ENCODE measurements at places on chromosomes 7 and 10.

- DNase-seq: no peak
Measured at GRCh38 chr10:19480353-19480752, 335.9 kb upstream of the PLXDC2 start.

DNA sequence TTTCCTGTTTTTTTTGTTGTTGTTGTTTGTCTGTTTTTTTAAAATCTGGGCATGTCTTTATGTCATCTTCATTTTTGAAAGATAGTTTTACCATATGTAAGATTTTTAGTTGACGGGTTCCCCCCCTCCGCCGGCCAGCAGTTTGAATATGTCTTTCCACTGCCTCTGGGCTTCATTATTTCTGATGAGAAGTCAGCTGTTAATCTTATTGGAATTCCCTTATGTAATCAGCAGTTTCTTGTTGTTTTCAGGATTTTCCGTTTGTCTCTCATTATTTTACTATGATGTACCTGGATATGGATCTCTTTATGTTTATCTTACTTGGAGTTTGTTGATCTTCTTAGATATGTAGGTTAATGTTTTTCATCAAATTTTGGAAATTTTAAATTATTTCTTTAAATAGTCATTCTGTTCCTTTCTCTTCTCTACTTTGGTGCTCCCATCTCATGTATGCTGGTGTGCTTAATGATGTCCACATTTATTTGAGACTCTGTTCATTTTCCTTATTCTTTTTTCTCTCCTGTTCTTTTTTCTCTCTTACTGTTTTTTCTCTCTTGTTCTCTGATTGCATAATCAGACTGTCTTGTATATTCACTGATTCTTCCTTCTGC, 9.7 kb downstream of the EXOC6 start:
- no peak for DNase-seq

GRCh38 chr7:73742753-73743641, 4.4 kb upstream of the ABHD11 start:
- DNase-seq: no peak

DNA sequence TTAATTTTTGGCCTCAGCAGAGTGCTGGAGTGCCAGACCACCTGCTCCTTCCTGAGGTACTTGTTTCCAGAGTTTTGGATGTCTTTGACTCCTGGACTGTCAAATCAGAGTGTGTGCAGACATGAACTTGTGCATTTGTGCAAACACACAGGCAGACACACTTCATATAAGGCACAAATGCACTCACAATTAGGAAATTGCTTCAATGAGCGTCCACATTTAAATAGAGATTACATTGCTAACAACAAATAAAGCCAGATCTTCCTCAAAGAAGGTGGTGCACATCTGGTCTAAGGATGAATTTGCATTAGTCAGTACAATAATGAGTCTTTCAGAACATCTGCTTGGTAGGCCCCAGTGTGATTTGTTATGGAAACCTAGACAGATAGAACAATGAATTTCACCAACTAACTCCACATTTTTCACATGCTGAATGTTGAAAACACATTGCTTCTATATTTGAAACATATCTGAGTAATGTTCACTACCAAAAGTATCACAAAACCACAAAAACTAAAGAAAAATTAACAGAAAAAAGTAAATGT, 266.7 kb upstream of the INHBA start:
- no peak for DNase-seq

GRCh38 chr7:73504920-73505319, 17.2 kb downstream of the BAZ1B start:
- no peak for DNase-seq

GRCh38 chr10:82867056-82867455, 992.1 kb downstream of the NRG3 start:
- DNase-seq: no peak

DNA sequence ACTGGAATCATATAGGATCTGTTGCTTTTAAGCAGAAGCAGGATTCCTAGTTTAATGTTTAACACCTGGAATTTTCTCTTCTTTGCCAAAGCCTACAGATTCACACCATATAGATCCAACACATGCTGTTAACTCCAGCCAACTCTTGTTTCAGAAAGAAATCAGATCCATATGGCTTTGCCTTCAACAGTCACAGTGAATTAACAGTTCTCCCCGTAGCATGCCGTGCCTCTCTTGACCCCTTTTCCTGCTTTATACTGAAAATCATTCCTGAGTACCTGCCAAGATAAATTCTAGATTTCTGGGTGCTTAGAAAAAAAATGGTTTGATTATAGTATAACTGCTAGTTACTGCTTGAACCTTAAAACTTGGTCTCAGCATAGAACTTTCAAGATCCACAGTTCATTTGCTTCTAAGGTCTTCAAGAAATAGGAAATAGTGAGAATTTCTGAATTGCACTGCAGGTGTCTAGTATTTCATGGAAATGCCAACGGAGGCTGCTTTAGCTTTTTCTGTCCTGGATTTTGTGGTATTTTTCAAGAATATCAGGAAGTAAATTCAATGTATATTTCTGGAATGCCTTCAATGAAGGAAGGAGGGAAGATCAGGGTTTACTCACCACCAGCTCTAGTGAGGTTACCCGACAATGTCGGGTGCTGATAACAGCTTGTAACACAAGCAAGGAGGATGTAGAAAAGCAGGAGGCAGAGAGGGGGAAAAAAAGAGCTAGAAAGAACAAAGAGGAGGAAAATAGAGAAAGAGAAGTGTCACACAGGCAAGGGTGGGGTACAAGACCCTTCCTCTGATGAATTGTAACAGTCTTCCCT, 6.6 kb downstream of the AASS start:
- DNase-seq: no peak

DNA sequence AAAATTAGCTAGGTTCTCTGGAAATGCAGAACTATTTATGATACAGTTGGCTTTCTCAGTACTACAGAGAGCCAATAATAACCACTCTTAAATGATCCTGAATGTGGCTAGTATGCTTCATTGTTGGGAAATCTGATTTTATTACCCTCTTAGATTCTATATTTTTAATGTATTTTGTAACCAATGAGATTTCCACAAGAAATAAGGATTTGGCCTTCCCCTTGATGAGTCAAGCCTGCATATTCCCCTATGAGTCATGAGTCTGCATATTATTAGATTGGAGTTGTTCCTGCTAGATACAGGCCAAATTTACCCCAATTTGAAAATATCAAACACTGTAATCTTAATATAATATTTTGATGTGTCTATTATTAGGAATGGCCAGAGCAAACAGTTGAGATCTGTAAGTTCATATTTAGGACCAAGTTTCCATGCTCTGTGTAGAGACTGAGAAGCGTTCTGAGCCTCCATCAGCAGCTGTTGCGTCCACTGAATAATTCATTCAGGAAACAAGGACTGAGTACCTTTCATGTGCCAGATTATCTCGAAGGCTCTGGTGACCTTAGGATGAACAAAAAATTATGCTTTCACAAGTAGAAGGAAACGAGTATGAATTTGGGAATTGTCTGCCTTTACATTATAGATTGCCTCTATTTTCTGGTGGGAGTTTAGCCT, 793.4 kb downstream of the NRG3 start:
- no peak for DNase-seq

GRCh38 chr10:5840314-5841307, 27.4 kb upstream of the GDI2 start:
- DNase-seq: no peak

- DNase-seq: no peak
Measured at GRCh38 chr7:130374507-130374906, 5.8 kb upstream of the CPA1 start.

DNA sequence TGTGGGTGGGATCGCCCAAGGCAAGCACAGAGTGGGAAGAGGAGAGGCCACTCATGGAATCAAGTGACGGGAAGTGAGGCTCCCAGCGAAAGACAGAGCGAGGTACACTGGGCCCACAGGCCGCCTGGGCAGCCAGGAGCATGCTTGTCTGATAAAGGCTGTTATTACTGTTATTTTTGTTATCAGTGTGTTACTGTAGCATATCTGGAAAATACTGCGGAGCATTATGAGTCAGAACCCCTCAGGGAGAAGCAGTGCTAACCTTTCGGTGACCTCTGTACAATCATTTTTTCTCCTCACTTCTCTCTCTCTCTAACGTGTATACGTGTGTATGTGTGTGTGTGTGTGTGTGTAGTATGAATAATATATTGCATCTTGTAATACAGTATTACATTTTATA, 3.8 kb upstream of the TCERG1L start:
- no peak for DNase-seq

- no peak for DNase-seq
Measured at GRCh38 chr7:120505770-120506169, 232.8 kb downstream of the KCND2 start.

DNA sequence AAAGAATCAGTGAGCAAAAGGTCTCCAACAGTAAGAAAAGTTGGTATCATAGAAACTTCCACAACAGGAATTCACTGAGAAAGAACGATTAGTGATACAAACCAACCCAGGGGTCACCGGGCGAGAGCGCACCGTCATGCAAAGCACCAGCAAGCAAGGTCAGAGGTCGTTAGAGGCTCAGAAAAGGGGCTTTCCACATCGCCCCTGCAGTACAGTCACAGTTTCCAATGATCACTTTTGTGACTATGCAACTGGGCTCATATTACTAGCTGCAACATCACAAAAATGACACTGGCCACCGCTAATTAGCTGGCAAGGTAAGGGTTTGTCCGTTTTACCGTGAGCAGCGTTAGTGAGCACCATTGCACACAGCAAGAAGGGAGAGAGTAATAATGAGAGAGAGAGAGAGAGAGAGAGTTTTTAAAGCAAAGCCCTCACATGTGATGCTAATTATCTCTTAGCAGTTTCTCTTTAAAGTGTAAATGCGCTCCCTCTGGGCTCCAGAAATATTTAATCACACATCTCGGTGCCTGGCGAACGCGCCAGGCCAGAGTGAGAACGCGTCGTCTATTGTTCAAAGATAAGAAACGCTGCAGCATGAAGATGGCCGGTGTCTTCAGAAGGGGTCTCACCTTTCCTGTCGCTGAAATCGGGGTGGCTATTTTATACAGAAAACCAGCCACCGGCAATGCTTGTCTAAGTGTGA, 237.5 kb downstream of the DNAJB6 start:
- DNase-seq: no peak

GRCh38 chr10:72487116-72487515, 132.4 kb upstream of the DNAJB12 start:
- DNase-seq: no peak

DNA sequence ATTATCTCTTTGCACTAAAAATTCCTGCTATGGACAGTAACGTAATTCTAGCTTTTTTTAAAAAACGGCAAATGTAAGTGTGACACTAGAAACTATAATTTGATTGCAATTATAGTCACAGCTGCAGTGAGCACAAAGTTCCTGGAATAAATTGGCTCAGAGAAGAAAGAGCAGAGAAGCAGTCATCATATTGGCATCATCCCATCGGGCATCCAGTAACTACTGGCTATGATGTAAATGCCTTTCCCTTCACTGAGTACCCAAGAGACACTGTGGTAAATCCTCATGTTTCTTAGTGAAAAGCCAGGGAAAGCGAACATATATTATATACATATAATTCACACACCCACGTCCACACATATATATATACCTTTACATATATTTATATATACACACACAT, 43.6 kb downstream of the PIP4K2A start:
- DNase-seq: no peak

DNA sequence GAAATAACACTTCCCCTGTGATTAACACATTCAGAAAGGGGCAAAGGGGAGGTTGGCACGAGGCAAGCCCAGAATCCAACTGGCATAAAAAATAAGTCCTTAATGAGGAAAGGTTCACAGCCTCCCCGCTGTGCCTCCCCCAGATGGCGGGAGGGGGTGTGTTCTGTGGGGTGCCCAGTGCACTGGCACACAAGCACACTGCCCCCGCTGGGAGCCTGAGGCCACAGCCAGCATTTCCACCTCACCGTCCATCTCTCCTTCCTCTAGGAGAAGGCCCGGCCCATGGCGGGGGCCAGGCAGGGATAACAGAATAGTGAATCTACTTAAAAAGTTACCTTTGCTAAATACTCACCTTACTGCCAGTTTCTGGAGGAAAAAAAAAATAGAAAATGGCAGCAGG, 43.2 kb downstream of the PRKAG2 start:
- no peak for DNase-seq

GRCh38 chr7:77693830-77694583, 2.3 kb upstream of the RSBN1L start:
- DNase-seq: no peak

- DNase-seq: no peak
Measured at GRCh38 chr10:2284071-2284470, 546.7 kb upstream of the ADARB2 start.

GRCh38 chr10:21808550-21808949, 195.0 kb downstream of the DNAJC1 start:
- DNase-seq: no peak

GRCh38 chr7:97819161-97819560, 53.0 kb downstream of the ASNS start:
- DNase-seq: no peak

DNA sequence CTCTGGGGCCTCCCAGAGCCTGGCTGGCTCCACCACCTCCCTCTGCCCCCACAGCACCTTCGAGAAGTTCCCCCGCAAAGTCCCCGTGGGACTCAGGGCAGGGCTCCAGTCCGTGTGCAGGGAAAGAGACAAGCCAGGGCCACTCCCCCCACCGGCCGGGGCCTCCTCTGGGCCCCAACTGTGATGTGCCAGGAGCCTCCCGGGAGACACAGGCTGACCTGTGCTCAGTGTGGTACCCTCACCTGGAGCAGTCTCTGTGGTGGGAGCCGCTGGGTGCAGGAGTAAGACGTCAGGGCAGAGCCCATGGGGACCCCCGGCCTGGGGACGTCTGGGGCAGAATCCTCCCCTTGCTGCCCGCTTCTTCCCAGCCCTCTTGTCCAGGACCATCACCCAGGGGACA, 1.5 kb upstream of the ADGRA1 start:
- no peak for DNase-seq

DNA sequence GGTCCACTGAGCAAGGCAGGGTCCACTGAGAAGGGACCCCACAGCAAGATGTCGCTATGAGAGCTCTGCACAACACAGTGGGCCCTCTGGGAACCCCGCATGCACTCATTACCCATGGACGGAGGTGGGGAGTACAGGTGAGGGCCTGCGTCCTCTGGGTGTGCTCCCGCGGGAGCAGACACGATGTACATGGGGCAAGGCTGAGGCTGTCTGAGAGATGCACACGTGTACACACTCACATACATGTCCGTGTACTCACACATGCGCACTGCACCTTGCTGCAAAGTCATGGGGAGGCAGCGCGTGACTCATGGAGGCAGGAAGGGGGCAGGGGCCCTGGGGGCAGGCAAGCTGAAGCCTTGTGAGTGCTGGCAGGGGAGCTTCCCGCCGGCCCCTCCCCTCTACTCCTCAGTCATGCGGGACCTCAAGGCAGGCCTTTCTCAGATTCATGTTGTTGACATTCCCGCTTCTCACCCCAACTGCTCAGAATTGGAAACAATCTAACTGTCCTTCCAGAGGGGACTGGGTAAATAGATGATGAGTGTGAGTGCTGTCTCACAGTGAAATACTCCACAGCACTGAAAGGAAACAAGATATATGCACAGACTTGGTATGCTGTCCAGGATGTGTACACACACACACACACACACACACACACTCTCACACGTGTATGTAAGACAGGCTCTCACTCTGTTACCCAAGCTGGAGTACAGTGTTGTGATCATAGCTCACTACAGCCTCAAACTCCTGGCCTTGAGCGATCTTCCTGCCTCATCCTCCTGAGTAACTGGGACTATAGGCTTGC, 40.0 kb downstream of the GOLGA7B start:
- no peak for DNase-seq
